ENCODE measurements at places on chromosomes 12 and 14. TPM values are rescaled to one million over a fixed set of nuclear protein-coding genes. Genes with fewer than 3 reads are reported as not detected.

- no peak for DNase-seq
These were observed 35.9 kb downstream of the FBLN5 start for GRCh38 chr14:91911474-91912032.

The SLC38A6 gene
- 14.4 TPM for polyA plus RNA-seq

DNA sequence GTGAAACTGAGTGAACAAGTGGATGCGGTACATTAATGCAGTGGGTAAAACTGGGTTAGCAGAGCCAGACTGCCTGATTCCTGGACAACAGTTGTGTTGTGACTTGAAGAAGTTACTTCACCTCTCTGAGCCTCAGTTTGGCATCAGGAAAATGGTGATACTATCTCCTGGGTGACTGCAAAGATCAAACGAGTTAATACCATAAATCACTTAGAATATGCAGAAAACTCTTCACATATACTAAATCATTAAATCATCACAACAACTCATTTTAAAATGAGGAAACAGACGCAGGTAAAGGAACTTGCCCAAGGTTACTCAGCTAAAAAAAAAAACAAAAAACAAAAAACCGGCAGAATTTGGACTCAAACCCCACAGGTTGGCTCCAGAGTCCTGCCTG is 811 bp downstream of the MTERF2 start:
- no peak for DNase-seq

DNA sequence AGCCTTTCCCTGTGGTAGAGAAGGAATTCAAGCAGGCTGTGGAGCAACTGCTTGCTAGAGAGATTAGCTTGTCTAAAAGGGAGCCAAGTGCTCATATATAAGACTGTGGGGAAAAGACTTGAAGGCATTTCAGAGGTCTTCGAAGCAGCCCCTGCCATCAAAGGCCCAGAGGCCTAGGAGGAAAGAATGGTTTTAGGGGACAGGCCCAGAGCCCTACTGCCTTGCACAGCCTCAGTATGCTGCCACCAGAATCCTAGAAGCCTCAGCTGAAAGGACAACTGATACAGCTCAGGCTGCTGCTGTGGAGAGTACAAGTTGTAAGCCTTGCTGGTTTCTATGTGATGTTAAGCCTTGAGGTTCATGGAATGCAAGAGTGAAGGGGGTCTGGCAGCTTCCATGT is 109.9 kb downstream of the DERA start:
- no peak for DNase-seq

GRCh38 chr12:92096346-92097136 is 49.1 kb downstream of the BTG1 start:
- DNase-seq: no peak

DNA sequence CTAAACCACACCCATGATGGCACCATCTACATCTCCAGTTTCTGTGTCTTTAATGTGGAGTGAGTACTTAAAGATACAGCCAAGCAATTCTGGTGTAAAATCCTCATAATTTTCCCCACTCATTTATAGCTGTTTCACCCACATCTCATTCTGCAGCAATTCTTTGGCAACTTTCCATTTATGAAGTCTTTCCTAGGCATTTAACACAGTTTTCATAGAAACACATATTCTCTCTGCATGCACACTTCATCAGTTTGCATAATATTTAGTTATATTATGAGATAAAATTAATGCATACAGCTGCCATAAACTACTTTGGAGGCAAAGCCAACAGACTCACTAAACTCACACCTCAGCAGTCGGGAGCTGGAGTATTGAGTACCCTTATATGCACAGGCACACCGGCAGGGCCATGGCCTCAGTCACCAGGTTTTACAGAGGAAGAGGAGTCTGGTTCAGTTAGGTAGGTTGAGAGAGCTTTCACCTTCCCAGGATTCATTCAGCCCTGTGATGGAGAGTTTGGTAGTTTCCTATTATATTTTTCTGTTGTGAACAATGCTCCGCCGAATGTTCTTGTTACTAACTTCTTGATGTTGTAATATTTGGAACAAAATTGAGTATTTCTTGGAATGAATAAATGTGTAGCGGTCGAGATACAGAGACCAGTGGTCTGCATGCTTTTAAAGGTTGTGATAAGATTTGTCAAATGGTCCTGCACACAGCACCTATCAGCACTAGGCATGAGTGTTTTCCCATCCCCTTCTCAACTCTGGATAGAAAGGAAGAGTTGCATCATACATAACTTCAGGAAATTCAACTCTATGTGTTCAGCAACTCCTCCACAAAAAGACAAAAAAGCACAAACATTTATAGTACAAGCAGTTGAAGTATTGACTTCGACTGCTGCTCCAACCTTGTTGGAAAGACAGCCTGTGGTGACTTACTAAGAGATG is 123.5 kb downstream of the TTC8 start:
- DNase-seq: no peak

The CACNB3 gene
- polyA plus RNA-seq: 16.5 TPM

DNA sequence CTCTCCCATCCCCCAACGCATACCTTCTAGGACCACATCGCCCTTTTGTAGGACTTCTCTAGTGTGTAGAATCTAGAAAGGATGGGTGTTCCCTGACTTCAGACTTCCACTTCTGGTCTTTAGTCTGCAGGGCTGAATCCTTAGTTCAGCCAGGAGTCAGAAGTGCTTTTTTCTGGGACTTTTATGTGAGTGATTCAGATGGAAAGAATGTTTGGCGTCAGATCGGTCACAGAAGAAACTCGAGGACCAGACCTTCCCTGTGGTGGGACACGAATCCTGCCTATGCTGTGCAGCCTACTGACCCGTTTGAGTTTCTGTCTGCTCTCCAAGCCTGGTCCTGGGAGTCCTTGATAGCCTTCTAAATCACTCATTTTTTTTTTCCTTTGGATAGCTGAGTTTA is 165.4 kb upstream of the SSTR1 start:
- DNase-seq: peak; percentile 87

The ALG10B gene
- 6.6 TPM for polyA plus RNA-seq

The SLC6A15 gene
- polyA plus RNA-seq: 1.6 TPM

GRCh38 chr12:91177381-91177780 is 5.2 kb downstream of the DCN start:
- DNase-seq: no peak

GRCh38 chr12:53391724-53392123 is 11.7 kb downstream of the SP1 start:
- DNase-seq: peak; percentile 44

- DNase-seq: no peak
These were observed 30.6 kb upstream of the RPLP0 start for GRCh38 chr12:120231316-120232011.

- no peak for DNase-seq
These were observed 127.3 kb upstream of the SLC38A2 start for GRCh38 chr12:46499901-46500300.

GRCh38 chr12:26028953-26029735 is 70.7 kb downstream of the RASSF8 start:
- DNase-seq: peak; percentile 57

DNA sequence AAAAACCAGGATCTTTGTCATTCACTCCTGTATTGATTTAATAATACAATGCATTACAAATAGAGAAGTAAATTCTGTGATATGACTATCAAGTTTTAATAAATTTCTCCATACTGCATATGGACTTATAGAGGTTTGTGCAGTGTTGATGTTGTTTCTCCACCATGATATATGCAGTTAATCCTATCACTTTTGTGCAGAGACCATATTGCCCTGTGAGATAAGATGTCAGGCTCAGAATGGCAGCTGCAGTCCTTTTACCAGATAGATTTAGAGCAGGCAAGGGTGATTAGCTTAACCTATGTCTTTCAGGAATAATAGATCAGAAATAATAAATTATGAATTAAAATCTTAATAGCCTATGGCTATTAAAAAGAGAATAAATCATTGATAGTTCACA is 38.6 kb upstream of the KCNJ8 start:
- no peak for DNase-seq

- DNase-seq: peak; percentile 33
These were observed 28.8 kb upstream of the LRRC10 start for GRCh38 chr12:69639400-69640016.

The DLGAP5 gene
- polyA plus RNA-seq: 16.8 TPM

DNA sequence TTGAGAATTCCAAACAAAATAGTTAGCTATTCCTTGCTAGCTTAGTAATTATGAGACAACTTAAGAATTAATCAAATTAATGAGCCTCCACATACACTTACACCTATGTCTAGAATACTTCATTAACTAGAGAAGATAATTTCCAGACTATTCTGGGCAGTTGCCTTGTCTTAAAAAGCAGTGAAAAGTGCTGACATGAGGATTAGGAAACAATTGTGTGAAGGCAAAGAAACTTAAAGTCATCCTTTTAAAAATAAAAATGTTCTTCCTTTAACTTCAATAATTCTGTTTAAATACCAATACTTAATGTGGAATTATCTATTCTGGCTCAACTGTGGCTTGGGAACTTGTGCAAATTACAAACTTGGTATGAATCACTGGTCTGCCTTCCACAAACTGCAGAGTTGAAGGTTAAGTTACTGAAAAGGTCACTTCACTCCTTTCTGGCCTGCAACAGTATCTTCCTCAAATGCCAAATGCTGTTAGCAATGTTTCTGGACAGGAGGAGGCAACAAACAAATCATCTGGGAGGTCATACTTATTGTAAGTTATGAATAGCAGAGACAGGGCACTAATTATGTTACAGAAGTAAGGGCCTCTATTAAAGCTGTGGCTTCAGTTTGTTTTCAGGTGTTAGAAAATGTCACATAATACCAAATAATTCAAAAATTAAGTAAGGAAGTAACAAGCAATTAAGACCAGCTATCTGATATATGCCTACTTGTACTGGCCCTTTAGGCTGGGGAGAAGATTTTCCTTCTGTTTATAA is 19.2 kb downstream of the PPTC7 start:
- DNase-seq: no peak

The FAM181A gene
- not detected for polyA plus RNA-seq

- no peak for DNase-seq
These were observed 526 bp downstream of the MLXIP start for GRCh38 chr12:122079033-122079531.

GRCh38 chr14:31690056-31690455 is 128.9 kb downstream of the NUBPL start:
- DNase-seq: no peak

DNA sequence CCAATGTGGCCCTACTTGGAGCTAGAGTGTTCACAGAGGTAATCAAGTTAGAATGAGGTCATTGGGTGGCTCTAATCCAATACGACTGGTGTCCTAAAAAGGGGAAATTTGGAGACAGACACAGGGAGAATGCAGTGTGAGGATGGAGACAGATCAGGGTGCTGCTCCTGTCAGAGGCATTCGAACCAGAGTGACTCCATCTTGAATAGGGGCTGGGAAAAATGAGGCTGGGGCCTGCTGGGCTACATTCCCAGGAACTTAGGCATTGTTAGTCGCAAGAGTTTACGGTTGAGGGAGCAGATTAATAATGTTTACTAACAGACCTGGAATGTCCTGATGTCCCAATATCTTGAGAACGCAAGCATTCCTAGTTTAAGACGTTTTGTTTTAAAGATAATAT is 20.2 kb downstream of the TNFAIP2 start:
- no peak for DNase-seq

The NRIP2 gene
- 6.8 TPM for polyA plus RNA-seq

GRCh38 chr14:25050269-25051150 is 563 bp upstream of the STXBP6 start:
- peak; percentile 54 for DNase-seq

GRCh38 chr12:21553329-21553675 is 27.2 kb downstream of the SPX start:
- peak; percentile 40 for DNase-seq

DNA sequence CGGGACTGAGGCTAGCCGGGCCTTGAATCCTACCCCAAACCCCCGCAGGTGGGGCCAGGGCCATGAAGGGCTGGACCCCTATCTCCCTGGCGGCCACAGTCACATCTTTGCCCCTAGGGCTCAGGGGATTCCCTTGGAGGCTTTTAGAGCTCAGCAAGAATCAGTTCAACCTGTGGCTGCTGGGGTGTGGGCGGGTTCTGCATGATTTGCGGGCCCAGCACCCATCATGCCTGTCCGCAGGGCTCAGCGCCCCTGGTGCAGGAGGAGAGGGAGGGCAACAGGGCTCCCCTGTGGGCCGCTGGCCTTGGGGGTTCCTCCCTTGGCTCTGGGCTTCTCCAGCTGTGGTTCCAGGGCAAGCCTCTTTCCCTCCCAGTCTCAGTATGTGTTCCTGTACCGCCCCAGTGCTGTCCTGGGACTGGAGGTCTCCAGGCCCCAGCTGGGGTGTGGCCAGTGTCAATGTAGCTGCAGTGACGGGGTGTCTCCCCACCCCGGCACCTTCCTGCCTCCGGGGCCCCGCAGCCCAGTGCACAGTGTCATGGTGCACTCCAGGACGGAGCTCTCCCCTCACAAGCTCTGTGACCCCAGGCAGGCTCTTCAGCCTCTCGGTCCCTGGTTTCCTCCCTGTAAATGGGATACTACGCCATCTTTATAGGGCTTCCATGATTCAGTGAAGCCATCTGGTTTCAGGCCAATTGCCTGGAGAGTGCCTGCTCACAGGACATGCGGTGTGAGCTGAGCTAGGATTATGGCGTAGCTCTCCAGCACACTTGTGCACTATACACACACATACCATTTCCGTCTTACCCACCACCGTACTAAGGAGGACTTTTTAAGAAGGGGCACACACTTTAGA is 9.9 kb upstream of the LBHD2 start:
- no peak for DNase-seq

The TAS2R42 gene
- polyA plus RNA-seq: not detected

GRCh38 chr14:105908006-105908405 is 381.6 kb downstream of the TMEM121 start:
- no peak for DNase-seq

GRCh38 chr14:65462411-65462810 is 49.9 kb downstream of the FUT8 start:
- DNase-seq: no peak

The ART4 gene
- 0.40 TPM for polyA plus RNA-seq

GRCh38 chr12:100624571-100624970 is 51.1 kb downstream of the GAS2L3 start:
- no peak for DNase-seq

DNA sequence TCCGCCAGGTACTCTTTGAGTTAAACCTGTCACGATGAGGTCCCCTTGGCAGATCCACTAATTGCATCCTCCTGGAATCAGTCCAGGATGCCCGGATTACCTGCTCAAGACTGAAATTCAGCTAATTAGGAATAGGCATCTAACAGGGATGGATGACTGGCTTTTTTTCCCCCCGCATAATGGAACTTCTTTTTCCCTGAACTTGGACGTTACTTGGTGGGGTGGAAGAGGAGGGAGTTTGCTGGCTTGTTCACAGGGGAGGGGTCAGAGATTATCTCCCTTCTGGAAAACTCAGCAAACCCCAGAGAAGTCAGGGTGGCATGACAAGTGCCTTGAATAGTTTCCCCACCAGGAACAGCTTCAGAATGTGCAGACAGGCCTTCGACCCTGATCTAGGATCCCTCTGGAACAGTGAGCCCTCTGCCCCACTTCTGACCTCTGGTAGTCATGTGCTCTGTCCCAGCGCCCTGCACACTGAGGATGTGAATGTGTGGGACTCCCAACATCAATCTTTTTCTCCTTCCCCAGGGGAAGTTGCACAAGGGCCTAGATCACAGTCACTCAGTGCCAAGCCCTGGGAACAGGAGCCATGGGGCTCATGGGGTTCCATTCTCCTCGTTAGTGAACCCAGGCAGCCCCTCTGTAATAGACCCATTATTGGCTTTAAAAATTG is 142.5 kb downstream of the SMOC1 start:
- no peak for DNase-seq

- DNase-seq: no peak
These were observed 53.5 kb downstream of the RAB35 start for GRCh38 chr12:120062976-120063579.

- DNase-seq: no peak
These were observed 133.7 kb upstream of the RTL1 start for GRCh38 chr14:101037021-101037817.

The CIROP gene
- not detected for polyA plus RNA-seq

- no peak for DNase-seq
These were observed 924.8 kb downstream of the NRXN3 start for GRCh38 chr14:79094951-79095350.

The TAC3 gene
- not detected for polyA plus RNA-seq

Measured in muscle of arm (tissue), 14 donors.